Foreskin keratinocyte (primary cell): ENCODE measurements at places on chromosomes 16 and 17.

- no peak for DNase-seq
Measured at GRCh38 chr16:84513123-84513522, 8.7 kb upstream of the MEAK7 start.

- DNase-seq: no peak
Measured at GRCh38 chr17:32503251-32504165, 16.7 kb downstream of the CDK5R1 start.

DNA sequence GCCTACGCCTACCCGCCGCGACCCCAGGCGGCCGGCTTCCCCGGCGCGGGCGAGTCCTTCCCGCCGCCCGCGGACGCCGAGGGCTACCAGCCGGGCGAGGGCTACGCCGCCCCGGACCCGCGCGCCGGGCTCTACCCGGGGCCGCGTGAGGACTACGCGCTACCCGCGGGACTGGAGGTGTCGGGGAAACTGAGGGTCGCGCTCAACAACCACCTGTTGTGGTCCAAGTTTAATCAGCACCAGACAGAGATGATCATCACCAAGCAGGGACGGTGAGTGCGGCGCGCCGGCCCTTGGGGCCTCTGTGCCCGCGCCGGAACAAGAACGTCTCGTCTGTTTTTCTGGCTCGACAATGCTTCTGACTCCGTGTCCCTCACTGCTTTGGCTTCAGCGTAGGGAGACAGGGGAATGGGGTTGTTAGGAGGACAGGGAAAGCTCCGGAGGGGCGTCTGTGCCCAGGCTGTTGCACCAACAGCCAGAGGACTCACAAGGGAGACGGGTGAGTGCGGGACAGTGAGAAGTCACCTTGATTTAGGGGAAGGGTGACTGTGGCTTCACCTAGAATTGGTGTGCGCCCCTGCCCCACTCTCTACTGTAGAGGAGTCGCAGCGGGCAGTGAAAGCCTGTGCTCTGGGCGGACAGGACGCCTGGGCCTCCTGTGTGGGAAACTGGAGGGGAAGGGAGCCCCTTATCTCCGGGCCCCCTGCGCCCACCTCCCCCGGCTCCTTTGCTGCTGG lies 806 bp downstream of the TBX21 start:
- no peak for DNase-seq

DNA sequence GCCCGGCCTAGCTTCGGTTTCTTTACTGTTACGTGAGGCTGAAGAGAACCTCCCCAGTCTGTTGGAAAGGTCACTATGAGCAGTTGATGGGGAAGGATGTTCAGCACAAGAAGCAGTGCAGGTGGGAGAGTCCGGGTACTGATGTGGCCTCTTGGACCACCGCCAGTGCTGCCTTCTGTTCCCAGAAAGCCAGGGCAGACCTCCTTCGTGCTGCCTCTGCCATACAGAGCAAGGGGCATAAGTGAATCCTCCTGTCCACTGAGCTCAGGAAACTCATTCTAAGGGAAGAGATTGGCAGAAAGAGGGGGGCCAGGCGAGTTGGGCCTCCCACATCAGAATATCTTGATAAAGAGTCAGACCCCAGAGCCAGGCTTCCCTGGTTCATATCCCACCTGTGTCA lies 3.7 kb downstream of the PPP4C start:
- no peak for DNase-seq

- no peak for DNase-seq
Measured at GRCh38 chr17:81101614-81102306, 63.5 kb upstream of the PVALEF start.

DNA sequence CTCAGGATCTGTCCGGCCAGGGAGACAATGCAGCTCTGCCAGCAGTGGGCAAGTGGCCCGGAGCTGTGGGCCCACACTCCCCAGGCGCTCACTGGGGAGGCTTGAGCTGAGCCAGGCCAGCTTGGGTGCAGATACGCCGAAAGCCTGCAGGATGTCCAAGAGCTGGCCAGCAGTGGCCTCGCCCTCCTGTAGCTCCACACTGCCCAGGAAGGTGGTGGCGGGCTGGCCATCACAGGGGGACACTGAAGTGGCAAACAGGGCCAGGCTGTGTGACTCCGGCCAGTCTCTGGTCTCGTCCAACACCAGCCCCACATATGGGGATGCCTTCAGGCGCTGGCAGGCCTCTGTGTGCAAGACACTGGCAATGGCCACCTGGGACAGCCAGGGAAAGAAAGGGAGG lies 9.6 kb downstream of the C17orf113 start:
- DNase-seq: no peak

GRCh38 chr16:88455610-88456355 lies 2.7 kb downstream of the ZFPM1 start:
- DNase-seq: no peak

GRCh38 chr17:70922268-70922667 lies 752.9 kb downstream of the KCNJ2 start:
- DNase-seq: no peak

DNA sequence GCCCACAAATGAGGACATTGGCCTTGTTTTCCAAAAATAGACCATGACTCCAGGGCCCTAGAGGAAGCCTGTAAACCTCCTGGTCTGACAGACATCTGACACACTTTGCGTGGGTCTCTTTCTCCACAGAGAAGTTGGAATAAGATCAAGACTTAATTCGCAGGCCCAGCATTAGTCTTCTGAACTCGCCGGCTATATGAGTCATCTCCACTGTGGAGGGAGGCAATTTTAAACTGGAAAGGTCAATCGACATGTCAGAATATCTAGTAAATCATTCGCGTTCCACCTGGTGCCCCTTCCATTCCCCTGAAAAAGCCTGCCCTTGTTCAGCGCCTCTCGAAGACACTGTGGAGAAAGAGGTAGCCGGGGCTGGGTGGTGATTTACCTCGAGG lies 140.1 kb downstream of the CLEC16A start:
- DNase-seq: no peak

- DNase-seq: no peak
Measured at GRCh38 chr17:16322636-16323035, 30.6 kb downstream of the CENPV start.
